ENCODE measurements at places on chromosomes 4 and X. TPM values are rescaled to one million over a fixed set of nuclear protein-coding genes. Genes with fewer than 3 reads are reported as not detected.

ZCCHC12 gene
- total RNA-seq, result 0.89 TPM

DGKK gene
- not detected for total RNA-seq

RHOXF1 gene
- total RNA-seq, result 0.52 TPM

PCSK1N gene
- 0.22 TPM for total RNA-seq

LARP7 gene
- total RNA-seq, result 39.5 TPM

TRIML2 gene
- 6.3 TPM for total RNA-seq

GALNTL6 gene
- total RNA-seq, result not detected

EVC2 gene
- total RNA-seq, result not detected

ADH4 gene
- total RNA-seq, result 0.25 TPM

SORCS2 gene
- 0.37 TPM for total RNA-seq

MGAT4D gene
- not detected for total RNA-seq

CCDC160 gene
- not detected for total RNA-seq

NLGN3 gene
- total RNA-seq, result 1.4 TPM

XAGE1B gene
- total RNA-seq, result not detected

XAGE3 gene
- not detected for total RNA-seq

CDKN2AIP gene
- 6.4 TPM for total RNA-seq

ZBTB49 gene
- 3.9 TPM for total RNA-seq

DNA sequence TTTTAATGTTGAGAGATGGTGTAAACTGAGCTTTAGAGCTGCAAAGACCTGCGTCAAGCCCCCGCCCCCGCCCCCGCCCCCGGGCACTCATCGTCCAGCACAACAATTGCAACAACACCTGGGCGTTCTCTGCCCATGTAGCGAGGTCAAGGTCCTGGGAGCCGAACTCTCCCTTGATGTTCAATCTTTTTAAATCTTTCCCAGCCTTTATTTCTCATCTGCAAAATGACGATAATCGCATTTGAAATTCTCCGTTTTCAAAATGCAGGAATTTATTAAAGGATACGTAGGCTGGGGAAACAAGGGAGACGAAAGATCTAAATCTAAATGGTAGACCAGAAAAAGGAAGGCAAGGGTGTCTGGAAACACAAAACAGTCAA lies 648 bp upstream of the MSMO1 start:
- no peak for DNase-seq

DNA sequence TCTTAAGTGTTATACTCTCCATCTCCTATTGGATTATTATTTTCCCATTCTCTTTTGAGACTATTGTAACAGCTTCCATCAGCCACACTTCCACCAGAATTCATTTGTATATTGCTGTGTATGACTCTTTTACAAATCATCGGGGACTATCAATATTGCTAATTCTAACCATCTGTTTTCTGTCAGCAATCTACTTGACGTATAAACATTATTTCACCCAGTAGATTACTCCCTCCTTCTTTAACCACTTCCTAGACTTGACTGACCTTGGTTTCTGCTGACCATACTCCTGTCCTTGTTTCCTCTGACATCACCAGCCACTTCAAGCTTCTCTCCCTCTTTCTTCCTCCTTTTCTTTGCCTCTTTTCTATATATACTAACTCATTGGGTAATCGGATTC lies 402.9 kb downstream of the PCDH18 start:
- no peak for DNase-seq

GRCh38 chr4:79290376-79290775 lies 35.5 kb downstream of the NAA11 start:
- DNase-seq, result no peak

DNA sequence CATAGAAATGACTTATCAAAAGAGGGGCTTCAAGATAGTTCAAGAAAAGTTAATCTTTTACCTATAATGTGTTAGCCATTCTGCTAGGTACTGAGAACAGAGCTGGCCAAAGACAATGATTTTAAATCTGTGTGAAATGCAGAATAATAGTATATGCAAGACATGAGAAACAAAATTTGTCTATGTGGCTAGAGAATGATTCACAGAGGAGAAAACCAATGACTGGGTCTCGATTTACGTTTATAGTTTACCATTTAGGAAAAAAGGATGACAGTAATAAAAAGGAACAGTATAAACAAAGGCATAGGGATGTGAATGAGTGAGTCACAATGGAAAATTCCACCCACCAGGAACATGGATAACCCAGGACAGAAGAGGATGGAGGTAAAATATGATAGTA lies 31.9 kb downstream of the NPFFR2 start:
- DNase-seq, result no peak

- no peak for DNase-seq
These were observed 128.6 kb downstream of the ANAPC4 start for GRCh38 chr4:25505637-25505991.

DNA sequence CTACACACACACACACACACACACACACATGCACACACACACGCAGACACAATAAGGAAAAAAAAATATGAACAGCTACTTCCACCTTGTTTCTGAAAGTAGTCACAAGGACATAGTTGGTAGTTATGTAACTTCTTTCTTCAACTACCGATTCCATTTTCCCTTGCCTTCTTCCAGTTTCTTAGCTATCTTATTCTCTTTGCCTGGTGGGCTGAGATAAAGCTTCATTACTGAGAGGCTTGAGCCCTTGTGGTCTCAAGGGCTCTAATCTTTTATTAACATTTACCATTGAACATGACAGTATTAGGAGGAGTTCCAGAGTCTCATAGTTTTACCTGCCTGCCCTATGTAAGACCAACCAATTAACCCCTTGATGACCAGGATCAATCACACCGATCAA lies 8.9 kb upstream of the SMIM10 start:
- no peak for DNase-seq

- DNase-seq, result no peak
These were observed 2.1 kb upstream of the VCX3B start for GRCh38 chrX:8462488-8462887.

GRCh38 chr4:128168701-128169100 lies 107.6 kb downstream of the LARP1B start:
- no peak for DNase-seq

- DNase-seq, result no peak
These were observed 398.2 kb upstream of the DIPK2B start for GRCh38 chrX:45598861-45599260.

DNA sequence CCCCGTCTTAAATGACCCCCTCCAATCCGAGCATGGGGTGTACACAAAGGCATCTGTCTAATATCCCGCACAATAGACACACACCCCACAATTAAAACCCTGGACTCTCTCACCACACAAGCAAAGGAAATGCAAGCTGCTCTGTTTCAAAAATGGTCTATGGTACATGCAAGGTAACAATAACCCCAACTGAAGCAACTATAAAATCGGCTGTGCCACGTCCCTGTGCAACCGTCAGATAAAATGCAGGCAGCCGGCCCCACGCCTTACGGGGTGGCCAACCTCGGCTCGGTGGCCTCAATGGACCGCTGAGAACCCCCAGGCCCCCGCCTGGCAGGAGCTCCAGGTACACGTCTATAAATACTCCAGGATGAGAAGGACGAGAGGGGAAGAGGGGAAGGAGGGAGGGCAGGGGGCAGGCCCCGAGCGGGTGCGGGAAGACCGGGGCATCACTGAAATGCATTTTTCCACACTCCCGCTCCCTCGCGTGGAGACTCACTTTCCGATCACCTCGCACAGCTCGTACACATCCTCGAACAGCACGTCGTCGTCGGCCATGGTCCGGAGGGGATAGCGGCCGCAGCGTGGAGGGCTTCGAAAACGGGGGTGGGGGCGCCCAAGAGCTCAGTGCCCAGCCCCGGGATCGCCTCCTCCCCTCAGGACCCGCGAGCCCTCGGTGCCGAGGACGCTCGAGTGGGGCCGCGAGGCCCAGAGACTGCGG lies 763 bp downstream of the CASK start:
- DNase-seq, result no peak

- no peak for DNase-seq
These were observed 183.4 kb downstream of the KIT start for GRCh38 chr4:54840992-54841768.

GRCh38 chr4:48669086-48669485 lies 111.0 kb downstream of the FRYL start:
- DNase-seq, result no peak

GRCh38 chrX:55161581-55161980 lies 58.6 kb upstream of the PAGE5 start:
- no peak for DNase-seq

GRCh38 chrX:112818114-112819007 lies 22.3 kb downstream of the AMOT start:
- DNase-seq, result no peak

DNA sequence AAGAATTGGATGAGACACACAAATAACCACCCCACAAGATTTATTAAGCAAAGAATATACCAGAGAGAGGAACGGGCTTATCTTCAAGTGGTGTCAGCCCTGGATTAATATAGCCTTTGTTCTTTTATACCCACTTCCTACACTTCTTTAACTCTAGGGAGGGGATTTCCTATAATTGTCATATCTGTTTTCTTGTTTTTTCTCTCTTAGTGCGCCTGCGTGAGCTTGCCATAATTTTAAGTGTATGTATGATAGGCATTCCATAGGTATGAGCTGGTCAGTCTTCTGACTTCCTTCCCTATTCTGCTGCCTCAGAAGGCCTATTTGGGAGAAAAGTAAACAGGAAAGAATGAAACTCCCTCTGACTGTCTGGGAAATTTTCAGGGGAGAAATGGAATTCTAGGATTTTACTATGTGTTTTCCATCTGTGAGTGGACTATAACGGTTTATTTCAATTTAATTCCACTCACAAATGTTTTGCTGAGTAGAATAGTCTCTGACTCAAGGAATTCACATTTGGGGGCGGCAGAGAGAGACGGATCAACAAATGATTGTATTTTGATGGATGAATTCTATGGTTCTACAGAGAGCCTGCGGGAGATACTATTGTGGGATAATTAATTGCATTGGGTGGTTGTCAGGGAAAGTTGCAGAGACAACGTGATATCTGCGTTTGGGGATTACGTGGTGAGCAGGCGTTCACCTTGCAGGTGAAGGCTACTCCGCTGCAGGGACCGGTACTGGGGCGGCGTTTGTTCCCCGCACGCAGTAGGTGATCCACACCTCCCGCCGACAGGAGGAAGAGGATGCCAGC lies 626 bp upstream of the CEP135 start:
- peak; percentile 28 for DNase-seq

DNA sequence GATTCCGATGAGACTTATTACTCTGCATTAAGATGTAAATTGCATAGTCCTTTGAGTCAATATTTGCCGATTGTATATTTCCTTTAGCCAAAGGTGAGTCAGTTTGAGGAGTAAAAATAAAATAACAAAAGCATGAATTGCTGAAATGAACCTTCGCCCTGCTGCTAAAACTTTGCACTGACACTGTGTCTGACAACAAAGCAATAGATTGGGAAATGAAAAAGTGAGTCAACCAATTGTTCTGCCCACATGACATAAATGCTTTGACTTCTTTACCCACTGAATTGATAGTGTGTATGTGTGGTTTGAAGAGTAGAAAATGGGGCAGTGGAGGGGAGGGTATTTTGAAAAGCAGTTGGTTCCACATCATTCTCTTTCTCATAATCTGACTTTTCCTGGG lies 88.4 kb upstream of the AFF2 start:
- DNase-seq, result no peak

DNA sequence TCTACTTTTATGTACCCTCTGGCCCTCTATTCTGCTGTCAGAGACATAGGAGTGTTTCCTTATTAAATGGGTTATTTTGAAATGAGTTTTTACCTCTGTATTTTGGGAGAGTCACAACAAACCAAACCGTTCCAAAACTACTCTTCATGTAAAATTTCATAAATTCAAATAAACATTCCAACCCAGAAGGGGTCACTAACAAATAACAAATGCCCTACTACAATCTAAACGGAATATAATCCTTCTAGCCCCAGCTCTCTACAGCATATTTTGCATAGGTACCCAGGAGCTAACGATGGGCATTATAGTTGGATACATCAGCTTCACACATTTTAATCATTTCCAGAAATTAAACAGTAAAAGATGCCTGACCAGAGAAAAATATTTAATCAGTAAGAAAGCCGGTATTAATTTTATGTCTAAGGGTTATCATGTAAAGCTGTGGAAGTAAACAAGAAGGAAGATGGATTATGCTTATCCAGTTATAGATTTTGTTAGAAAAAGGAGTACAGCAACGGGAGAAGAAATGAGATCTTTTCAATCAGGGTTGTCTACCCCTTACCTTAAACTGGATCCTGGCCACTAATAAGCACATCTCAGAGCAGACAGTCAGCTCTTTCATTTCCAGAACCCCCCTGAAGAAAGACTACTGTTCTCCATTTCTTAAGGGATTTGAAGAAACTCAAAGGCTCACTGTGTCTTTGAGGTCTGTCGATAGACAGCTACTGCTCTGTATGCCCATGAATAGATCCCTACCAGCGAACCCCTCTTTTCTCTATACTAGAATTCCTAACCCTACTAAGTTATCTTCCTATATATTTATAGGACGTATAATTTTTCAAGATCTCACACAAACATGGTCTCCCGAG lies 1.2 kb downstream of the UGDH start:
- DNase-seq, result no peak

DNA sequence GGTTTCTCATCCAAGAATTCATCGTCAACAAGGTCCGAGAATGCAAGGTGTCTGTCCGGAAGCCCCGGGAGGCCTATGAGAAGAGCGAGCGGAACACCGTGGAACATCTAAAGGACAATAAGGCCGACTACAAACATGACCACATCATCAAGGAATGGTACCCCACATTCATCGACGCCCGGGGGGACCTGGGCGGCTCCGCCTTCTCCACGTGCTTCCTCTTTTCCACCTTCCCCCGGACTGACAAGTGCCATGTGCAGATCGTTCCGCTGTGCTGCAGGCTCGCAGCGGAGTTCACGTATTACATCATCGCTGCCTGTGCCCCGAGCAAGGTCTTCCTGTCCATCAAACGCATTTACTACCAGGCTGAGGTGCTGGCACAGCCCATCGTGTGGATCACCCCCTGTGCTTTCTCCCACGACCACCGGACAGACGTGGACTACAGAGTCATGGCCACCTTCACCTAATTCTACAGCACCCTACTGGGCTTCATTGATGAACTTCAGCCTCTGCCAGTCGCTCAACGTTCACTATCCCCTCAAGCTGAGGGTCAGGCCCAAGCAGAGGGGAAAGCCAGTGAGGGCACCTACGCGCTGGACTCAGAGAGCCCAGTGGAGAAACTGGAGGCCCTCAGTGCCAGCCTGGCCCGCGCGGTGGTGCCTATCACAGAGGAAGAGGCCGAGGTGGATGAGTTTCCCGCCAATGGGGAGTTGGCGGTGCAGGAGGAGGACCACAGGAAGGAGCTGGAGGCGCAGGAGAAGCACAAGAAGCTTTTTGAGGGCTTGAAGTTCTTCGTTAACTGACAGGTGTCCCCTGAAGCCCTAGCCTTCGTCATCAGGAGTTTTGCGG lies 125.9 kb upstream of the PABPC4L start:
- no peak for DNase-seq

DNA sequence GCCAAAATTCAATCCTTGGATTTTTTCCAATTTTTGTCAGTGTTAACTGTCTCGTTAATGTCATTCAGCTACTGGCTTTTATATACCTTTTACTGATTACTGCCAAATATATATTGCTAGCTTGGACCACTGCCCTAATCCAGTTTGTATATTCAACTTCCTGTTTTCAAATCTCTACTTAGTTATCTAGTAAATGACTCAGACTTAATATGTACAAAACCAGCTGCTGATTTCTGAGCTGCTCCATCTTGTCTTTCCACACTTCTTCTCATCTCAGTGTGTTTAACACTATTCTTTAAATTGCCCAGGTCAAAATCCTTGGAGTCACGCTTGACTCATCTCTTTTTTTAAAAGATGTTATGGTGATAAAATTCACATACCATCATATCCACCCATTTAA lies 1196.7 kb downstream of the RAPGEF2 start:
- no peak for DNase-seq

GRCh38 chr4:150070464-150071170 lies 7.6 kb upstream of the DCLK2 start:
- no peak for DNase-seq

GRCh38 chrX:11272290-11272689 lies 20.9 kb upstream of the AMELX start:
- no peak for DNase-seq

GRCh38 chrX:39470588-39471407 lies 627.0 kb downstream of the BCOR start:
- no peak for DNase-seq

Measured in HCT116 (cell line).